ENCODE measurements at places on chromosomes 7 and 10. TPM values are rescaled to one million over a fixed set of nuclear protein-coding genes. Genes with fewer than 3 reads are reported as not detected.

DNA sequence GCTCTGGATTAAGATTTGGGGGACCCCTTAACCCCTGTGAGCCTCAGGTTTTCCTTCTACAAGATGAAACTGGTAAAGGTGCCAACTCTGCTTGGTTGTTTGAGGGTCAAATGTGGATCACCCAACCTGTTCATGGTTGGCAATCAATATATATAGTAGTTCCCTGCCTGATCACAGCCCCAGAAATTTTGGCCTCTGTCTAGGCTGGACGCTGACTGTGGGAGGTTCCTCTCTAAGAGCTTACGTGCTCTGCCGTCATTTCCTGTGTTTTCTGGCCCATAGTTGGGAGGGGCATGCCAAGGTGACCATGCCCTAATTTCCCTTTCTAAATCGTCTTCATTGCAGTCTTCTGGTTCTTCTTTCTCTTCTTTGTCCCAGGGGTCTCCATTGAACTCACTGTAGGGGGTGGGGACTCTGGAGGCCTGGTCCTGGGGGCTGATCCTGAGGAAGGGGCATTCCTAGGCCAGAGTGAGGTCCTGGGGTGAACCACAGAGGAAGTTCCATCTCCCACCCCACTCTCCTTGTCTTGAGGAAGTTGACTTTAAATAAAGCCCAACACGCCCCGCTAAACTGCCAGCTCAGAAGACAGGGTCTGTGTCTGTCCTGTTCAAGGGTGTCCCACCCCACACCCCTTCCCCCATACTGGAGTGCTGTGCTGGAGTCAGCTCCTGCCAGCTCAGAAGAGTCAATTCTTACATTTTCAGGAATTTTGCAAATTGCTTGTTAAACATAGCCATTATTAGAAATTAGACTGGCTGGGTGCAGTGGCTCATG lies 98.9 kb upstream of the SDK1 start:
- DNase-seq: no peak
- no peaks in the 10 kb centered on the region for H3K36me3 ChIP-seq
- no peaks in the 10 kb centered on the region for H3K27me3 ChIP-seq

DNA sequence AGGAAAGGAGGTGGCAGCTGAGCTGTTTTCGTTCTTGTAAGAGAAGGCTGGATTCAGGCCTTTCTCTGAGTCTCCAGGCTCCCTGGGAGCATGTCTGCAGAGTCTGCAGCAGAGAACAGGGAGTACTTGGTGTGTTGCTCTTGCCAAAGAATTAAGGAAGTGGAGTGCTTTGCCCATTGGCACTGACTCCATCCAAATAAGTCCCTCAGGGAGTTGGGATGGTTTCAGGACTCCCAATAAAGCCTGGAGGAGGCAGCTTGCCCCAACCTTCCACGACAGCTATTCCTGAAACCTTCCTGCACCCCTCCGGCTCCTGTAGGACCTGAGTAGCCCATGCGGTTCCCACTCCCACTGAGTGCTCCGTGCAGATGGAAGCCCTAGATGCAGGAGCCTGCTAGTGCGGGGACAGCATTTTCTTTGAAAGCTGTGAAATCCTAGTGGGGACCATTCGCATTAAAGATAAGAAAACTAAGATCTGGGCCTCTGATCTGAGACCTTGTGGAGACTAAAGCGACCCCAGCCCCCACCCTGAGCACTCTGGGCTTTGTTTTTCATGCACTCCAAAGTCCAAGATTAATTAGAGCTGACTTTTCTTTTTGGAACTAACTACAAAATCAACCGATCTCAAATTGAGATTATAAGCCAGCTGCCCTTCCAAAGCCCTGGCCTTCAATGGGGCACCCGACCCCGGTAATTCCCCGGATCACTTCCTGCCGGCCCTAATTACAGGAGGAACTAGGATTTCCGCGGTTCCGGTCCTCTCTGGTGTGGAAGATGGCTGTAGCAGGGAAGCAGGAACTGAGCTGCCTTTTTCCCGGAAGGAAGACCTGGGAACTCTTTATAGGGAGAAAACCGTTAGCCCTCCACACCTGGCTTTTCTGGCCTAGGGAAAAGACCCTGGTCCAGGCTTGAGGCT lies 110.2 kb downstream of the COL13A1 start:
- H3K27ac ChIP-seq: no peak overlapping the region
- H3K4me3 ChIP-seq: no peak overlapping the region
- H3K27me3 ChIP-seq: no peaks in the 10 kb centered on the region
- no peaks in the 10 kb centered on the region for H3K36me3 ChIP-seq
- H3K4me1 ChIP-seq: no peaks in the 10 kb centered on the region

- no peaks in the 10 kb centered on the region for H3K36me3 ChIP-seq
- no peaks in the 10 kb centered on the region for H3K27me3 ChIP-seq
- no peak overlapping the region for H3K4me3 ChIP-seq
- no peaks in the 10 kb centered on the region for H3K4me1 ChIP-seq
- no peak overlapping the region for H3K27ac ChIP-seq
Observed at GRCh38 chr10:102347236-102347828, 48.2 kb upstream of the NFKB2 start.

GRCh38 chr7:25656581-25657026 lies 428.3 kb upstream of the NPVF start:
- H3K4me3 ChIP-seq: no peak overlapping the region
- DNase-seq: no peak
- no peak overlapping the region for H3K27ac ChIP-seq
- H3K4me1 ChIP-seq: no peaks in the 10 kb centered on the region

DNA sequence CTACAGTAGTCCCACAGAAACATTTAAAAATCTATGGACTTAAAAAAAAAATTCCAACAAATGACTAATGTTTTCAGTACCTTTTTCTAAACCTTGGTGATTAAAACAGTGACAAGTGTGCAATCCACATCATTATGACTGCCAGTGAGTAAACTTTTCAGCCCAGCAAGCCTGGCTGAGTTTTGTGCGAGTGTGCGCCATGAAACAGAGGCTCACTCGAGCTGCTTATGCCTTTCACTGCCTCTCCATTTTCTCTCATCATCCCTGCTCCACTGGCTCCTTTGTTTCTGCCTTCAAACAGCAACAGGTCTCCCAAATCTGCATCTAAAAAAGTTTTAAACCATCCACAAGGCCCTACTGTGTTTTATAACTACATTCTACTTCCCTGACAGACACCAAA lies 105.8 kb downstream of the USP6NL start:
- DNase-seq: no peak
- H3K27ac ChIP-seq: no peak overlapping the region
- no peaks in the 10 kb centered on the region for H3K4me1 ChIP-seq
- no peaks in the 10 kb centered on the region for H3K36me3 ChIP-seq

DNA sequence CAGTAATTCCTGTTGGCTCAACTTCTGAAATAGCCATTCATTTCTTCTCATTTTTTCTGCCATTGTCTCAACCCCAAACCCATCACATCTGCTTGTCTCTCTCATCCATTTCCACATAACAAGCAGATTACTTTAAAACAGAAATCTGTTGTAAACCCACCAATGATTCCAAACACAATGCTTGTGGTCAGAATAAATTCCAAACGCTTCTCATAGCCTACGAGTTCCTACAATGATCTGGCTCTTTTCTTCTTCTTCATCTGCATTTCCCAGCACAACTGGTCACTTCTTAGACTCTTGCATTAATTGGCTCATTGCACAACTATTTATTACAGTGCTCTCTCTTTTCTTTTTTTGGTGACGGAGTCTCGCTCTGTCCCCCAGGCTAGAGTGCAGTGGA lies 364.1 kb downstream of the GATA3 start:
- H3K4me3 ChIP-seq: no peak overlapping the region
- H3K27me3 ChIP-seq: no peaks in the 10 kb centered on the region
- no peak overlapping the region for H3K27ac ChIP-seq
- H3K36me3 ChIP-seq: no peaks in the 10 kb centered on the region
- H3K4me1 ChIP-seq: no peaks in the 10 kb centered on the region
- DNase-seq: no peak

- H3K4me3 ChIP-seq: no peak overlapping the region
- H3K27me3 ChIP-seq: no peaks in the 10 kb centered on the region
- DNase-seq: no peak
- peaks cover 7% of the 10 kb centered on the region for H3K36me3 ChIP-seq
- no peaks in the 10 kb centered on the region for H3K4me1 ChIP-seq
- H3K27ac ChIP-seq: no peak overlapping the region
Observed at GRCh38 chr7:2542916-2543871, 12.1 kb downstream of the BRAT1 start.

GRCh38 chr10:131784363-131785120 lies 116.3 kb upstream of the PPP2R2D start:
- no peaks in the 10 kb centered on the region for H3K27me3 ChIP-seq
- H3K4me3 ChIP-seq: no peak overlapping the region
- no peak for DNase-seq
- no peaks in the 10 kb centered on the region for H3K4me1 ChIP-seq
- no peak overlapping the region for H3K27ac ChIP-seq

- no peak overlapping the region for H3K4me3 ChIP-seq
- H3K4me1 ChIP-seq: no peaks in the 10 kb centered on the region
- H3K27ac ChIP-seq: no peak overlapping the region
- DNase-seq: no peak
- no peaks in the 10 kb centered on the region for H3K36me3 ChIP-seq
Observed at GRCh38 chr7:150732786-150733481, 4.3 kb upstream of the GIMAP5 start.

GRCh38 chr10:37146443-37146842 lies 21.0 kb downstream of the ANKRD30A start:
- H3K36me3 ChIP-seq: no peaks in the 10 kb centered on the region
- H3K4me1 ChIP-seq: no peaks in the 10 kb centered on the region
- H3K27me3 ChIP-seq: no peaks in the 10 kb centered on the region

GRCh38 chr7:24143547-24143946 lies 140.4 kb upstream of the NPY start:
- DNase-seq: no peak
- no peaks in the 10 kb centered on the region for H3K36me3 ChIP-seq
- no peaks in the 10 kb centered on the region for H3K4me1 ChIP-seq

DNA sequence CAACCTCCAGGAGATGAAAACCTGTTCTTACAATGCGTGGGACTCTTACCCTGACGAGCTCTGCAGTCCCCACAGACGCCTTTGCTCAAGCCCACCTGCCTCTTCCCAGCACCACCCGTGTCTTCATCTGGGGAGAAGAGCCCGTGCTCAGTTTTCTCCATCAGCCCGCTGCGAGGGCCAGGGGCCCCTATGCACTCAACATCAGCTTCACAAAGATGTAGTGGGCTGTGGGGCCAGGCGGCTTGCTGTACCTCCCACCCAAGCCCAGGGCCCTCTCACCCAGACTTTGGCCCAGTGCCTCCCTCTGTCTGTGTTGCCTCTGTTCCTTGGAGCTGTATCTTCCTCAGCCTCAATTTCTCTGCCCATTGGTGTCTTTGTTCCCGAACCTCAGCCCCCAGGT lies 436.6 kb downstream of the DNAJB6 start:
- H3K4me1 ChIP-seq: no peaks in the 10 kb centered on the region
- H3K27ac ChIP-seq: no peak overlapping the region
- H3K4me3 ChIP-seq: no peak overlapping the region
- DNase-seq: no peak
- peaks cover 4% of the 10 kb centered on the region for H3K27me3 ChIP-seq
- H3K36me3 ChIP-seq: no peaks in the 10 kb centered on the region

DNA sequence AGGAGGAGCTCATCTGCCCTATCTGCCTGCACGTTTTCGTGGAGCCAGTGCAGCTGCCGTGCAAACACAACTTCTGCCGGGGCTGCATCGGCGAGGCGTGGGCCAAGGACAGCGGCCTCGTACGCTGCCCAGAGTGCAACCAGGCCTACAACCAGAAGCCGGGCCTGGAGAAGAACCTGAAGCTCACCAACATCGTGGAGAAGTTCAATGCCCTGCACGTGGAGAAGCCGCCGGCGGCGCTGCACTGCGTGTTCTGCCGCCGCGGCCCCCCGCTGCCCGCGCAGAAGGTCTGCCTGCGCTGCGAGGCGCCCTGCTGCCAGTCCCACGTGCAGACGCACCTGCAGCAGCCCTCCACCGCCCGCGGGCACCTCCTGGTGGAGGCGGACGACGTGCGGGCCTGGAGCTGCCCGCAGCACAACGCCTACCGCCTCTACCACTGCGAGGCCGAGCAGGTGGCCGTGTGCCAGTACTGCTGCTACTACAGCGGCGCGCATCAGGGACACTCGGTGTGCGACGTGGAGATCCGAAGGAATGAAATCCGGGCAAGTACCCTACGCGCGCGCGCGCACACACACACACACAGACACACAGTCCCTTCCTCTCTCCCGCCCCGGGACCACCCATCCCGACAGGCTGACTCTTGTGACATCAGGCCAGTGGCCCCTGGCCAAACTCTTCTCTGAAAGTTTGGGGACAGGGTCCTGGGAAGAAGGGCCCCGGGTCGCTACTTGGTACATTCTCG lies 538 bp downstream of the TRIM8 start:
- peaks cover 32% of the 10 kb centered on the region for H3K4me1 ChIP-seq
- peaks cover 9% of the 10 kb centered on the region for H3K36me3 ChIP-seq
- peak overlapping the region; percentile 88 for H3K27ac ChIP-seq
- peak; percentile 71 for DNase-seq

GRCh38 chr10:126256864-126257263 lies 131.4 kb downstream of the ADAM12 start:
- no peaks in the 10 kb centered on the region for H3K27me3 ChIP-seq
- H3K27ac ChIP-seq: no peak overlapping the region
- no peak for DNase-seq
- no peaks in the 10 kb centered on the region for H3K36me3 ChIP-seq

- H3K4me1 ChIP-seq: no peaks in the 10 kb centered on the region
- no peaks in the 10 kb centered on the region for H3K27me3 ChIP-seq
- no peak overlapping the region for H3K4me3 ChIP-seq
- H3K36me3 ChIP-seq: no peaks in the 10 kb centered on the region
Observed at GRCh38 chr10:71421075-71421434, 24.3 kb downstream of the CDH23 start.

DNA sequence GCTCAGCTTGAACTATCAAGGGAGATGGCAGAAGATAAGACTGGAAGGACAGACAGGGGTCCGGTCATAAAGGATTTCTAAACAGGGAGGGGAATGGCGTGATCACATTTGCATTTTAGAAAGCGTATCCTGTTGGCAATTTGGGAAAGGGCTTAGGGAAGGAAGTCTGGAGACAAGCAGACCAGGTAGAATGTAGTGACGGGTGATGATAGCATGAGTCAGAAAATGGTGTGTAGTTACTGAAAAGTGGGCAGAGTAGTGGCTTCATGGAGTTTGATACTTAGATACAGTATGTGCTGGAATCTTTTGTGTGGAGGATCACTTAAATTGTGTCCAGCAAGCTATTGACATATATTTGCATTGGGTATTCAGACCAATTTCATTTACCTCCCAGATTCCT lies 61.2 kb downstream of the LRGUK start:
- peaks cover 2% of the 10 kb centered on the region for H3K27me3 ChIP-seq
- no peak for DNase-seq
- H3K36me3 ChIP-seq: no peaks in the 10 kb centered on the region
- H3K4me1 ChIP-seq: no peaks in the 10 kb centered on the region
- no peak overlapping the region for H3K4me3 ChIP-seq

GRCh38 chr10:94180576-94180975 lies 182.2 kb downstream of the NOC3L start:
- H3K36me3 ChIP-seq: no peaks in the 10 kb centered on the region
- no peak for DNase-seq
- no peaks in the 10 kb centered on the region for H3K4me1 ChIP-seq
- H3K27ac ChIP-seq: no peak overlapping the region
- no peaks in the 10 kb centered on the region for H3K27me3 ChIP-seq

- DNase-seq: no peak
- no peaks in the 10 kb centered on the region for H3K27me3 ChIP-seq
- peak overlapping the region; percentile 96 for H3K27ac ChIP-seq
- H3K4me3 ChIP-seq: no peak overlapping the region
- no peaks in the 10 kb centered on the region for H3K36me3 ChIP-seq
Observed at GRCh38 chr10:33293076-33293475, 41.4 kb downstream of the NRP1 start.

The SUFU gene
- total RNA-seq: 9.5 TPM

The PILRA gene
- 4.8 TPM for total RNA-seq

The PUS7 gene
- total RNA-seq: 30.7 TPM

The TET1 gene
- 2.3 TPM for total RNA-seq

The ERVW-1 gene
- total RNA-seq: not detected

The MACC1 gene
- 0.08 TPM for total RNA-seq

The AKR1C8 gene
- not detected for total RNA-seq

The IFIT1B gene
- total RNA-seq: not detected

The NUTM2E gene
- total RNA-seq: 0.08 TPM

The PPP1R17 gene
- not detected for total RNA-seq

The KNDC1 gene
- total RNA-seq: 2.6 TPM

Data from Panc1 (cell line).